ENCODE measurements at places on chromosomes 3 and 15. TPM values are rescaled to one million over a fixed set of nuclear protein-coding genes. Genes with fewer than 3 reads are reported as not detected.

NEK4 gene
- total RNA-seq: 62.6 TPM

KNG1 gene
- total RNA-seq: not detected

ZIC4 gene
- total RNA-seq: 1.3 TPM

NR2E3 gene
- total RNA-seq: not detected

UACA gene
- 113 TPM for total RNA-seq

EPHB3 gene
- total RNA-seq: 5.3 TPM

RUVBL1 gene
- 47.3 TPM for total RNA-seq

DAZL gene
- not detected for total RNA-seq

ADAMTS7 gene
- 26.3 TPM for total RNA-seq

PROS1 gene
- total RNA-seq: 9.4 TPM

AEN gene
- 4.7 TPM for total RNA-seq

LTF gene
- 0.63 TPM for total RNA-seq

NDN gene
- 57.9 TPM for total RNA-seq

RTP1 gene
- total RNA-seq: 0.31 TPM

C2CD4A gene
- total RNA-seq: not detected

LOXL1 gene
- total RNA-seq: 3.4 TPM

Measured in parietal lobe (tissue), 2 donors.